T-helper 1 cell treated with Interleukin-12 subunit alpha and Interleukin-12 subunit beta and Interleukin-4 antibody, amounts not matched to agents 30 ng/mL and 1 ng/mL, for 36 hours (primary cell): ENCODE measurements at places on chromosomes 3 and 15. TPM values are rescaled to one million over a fixed set of nuclear protein-coding genes. Genes with fewer than 3 reads are reported as not detected.

The ATP10A gene
- 51.9 and 60.2 TPM in 2 replicates for total RNA-seq

The SRGAP3 gene
- 1.3 and 1.6 TPM in 2 replicates for total RNA-seq

The RPS27L gene
- total RNA-seq = 243 and 246 TPM in 2 replicates

The MORC1 gene
- total RNA-seq = not detected in 2 replicates

The SKOR1 gene
- 0.22 TPM in 2 replicates for total RNA-seq

The ITPKA gene
- 1.1 and 2.1 TPM in 2 replicates for total RNA-seq

The CCDC14 gene
- total RNA-seq = 34.2 and 38.3 TPM in 2 replicates
